Fibroblast of skin of abdomen (primary cell): ENCODE measurements at places on chromosomes 7 and 10.

- DNase-seq: no peak
Observed at GRCh38 chr10:86706977-86707376, 38.7 kb downstream of the LDB3 start.

GRCh38 chr7:133059263-133059662 is 22.6 kb downstream of the CHCHD3 start:
- no peak for DNase-seq

GRCh38 chr10:59508296-59508695 is 145.9 kb upstream of the FAM13C start:
- DNase-seq: no peak

- DNase-seq: no peak
Observed at GRCh38 chr10:3780771-3781467, 4.1 kb downstream of the KLF6 start.

DNA sequence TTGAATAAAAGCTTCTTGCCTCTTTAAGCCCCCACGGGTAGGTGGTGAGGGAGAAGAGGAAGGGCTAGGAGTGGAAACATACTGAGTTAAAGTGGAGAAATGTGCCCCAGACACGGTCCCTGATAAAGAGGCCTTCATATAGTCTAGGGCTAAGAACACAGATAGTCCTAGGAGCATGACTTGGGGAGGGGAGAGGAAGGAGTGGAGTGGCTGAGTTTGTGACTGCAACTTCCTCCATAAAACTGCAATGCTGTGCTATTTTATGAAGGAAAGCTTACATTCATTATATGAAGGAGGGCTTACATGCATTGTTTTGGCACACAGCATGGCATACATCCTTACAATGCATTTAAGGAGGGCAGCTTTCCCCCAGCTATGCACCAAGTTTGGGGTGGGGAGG is 1129.4 kb upstream of the LRRTM3 start:
- no peak for DNase-seq

DNA sequence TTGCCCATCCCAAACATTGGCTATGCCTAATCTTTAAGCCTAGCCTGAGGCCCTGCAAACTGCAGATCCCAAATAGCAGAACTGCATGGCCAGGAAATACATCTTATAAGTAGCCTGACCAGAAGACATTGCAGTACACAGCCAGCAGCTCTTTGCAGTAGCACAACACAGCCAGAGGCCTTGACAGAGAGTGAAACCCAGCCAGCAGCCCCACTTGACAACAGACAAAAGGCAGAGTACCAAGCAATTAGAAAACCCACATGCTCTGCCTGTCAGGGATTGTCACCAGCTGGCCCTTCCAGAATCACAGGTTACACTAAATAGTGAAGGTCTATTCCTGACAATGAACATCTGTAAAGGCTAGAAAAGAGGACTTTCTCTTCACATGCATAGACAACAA is 242.8 kb upstream of the TMEM72 start:
- no peak for DNase-seq

GRCh38 chr7:116316838-116317628 is 106.7 kb downstream of the TES start:
- DNase-seq: peak; percentile 99

- peak; percentile 46 for DNase-seq
Observed at GRCh38 chr7:23184709-23185359, 3.0 kb downstream of the NUP42 start.

GRCh38 chr7:134826105-134826504 is 46.7 kb downstream of the CALD1 start:
- DNase-seq: peak; percentile 89

DNA sequence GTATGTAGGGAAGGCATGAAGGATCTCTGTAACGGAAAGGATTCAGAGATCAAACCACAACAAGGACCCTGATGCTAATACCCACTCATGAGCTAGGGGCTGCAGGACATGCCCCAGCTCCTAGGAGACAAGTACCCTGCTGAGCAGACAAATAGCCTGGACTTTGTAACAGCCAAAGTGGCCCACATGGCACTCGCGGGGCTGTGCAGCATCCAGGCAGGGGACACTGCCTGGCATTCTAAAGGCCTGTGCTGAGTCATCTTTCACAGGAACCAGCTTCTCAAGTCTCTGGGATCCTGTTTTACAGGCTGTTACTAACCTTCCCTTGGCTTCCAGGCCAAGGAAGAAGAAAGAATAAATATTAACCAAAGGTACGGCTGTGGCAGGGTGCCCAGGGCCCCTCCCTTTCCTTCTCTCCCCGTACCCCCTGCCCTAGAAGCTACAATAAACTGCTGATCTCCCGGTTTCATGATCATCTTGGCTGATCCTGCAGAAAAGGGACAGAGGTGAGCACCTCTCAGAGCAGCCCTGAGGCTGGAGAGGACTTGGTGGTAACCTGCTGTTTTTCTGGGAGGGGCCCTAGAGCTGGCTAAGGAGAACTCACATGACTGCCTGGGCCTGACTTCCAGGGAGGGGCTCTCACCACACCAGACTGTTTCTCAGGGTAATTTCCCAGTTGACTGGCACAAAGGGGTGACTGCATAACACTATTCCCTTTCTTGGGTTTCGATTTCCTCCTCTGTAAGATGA is 4.2 kb upstream of the RPEL1 start:
- DNase-seq: peak; percentile 27

- peak; percentile 88 for DNase-seq
Observed at GRCh38 chr10:113058523-113059370, 108.7 kb downstream of the TCF7L2 start.

GRCh38 chr7:80134536-80135308 is at the start of gene GNAI1:
GNAI1 (plus strand) TSS chr7:80134831; CDS start chr7:80135161, 330 bp downstream.
- peak; percentile 78 for DNase-seq

DNA sequence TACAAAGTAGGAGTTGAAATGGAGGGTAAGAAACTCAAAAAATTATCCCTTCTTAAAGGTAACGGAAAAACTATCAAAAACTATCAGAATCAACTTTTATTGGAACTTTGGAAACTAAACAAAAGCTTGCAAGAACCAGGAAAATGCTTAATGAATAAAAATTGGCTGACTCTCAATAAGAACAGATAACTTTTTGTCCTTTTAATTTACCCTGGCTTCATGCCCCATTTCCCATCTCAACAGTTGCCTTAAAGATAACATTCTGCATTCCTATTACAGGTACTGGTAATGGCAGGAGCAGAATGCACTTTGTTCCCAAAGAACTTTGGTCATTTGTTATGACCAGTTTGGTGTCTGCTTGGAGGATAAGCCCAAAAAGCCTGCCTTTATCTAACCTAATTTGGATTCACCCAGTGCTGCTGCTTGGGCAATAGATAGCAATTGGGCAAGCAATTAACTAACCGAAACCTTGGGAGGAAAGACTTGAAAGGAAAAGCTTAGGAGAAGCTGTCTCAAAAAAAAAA is 17.8 kb downstream of the CH25H start:
- no peak for DNase-seq

- peak; percentile 20 for DNase-seq
Observed at GRCh38 chr10:1308173-1308961, 252.2 kb downstream of the WDR37 start.

- DNase-seq: no peak
Observed at GRCh38 chr7:86950360-86950759, 109.1 kb downstream of the ELAPOR2 start.

DNA sequence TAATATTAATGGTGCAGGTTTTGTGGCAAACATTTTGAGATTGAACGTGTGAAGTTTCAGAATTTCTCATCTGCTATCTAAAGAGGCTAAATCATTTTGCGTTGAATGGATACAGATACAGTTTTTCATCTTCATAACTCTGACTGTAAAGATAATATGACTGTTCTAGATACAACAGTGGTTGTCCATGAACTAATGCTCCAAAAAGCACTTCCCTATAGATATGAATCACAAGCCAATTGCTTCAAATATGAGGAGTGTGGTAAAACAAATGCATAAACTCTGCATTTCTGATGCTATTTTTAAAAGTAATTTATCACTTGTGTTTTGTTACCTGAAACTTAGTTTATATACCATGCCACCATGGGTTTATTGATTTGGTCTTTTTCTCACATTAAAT is 750.1 kb downstream of the MAGI2 start:
- DNase-seq: peak; percentile 30

GRCh38 chr10:29106287-29106686 is 182.6 kb upstream of the LYZL1 start:
- DNase-seq: no peak

DNA sequence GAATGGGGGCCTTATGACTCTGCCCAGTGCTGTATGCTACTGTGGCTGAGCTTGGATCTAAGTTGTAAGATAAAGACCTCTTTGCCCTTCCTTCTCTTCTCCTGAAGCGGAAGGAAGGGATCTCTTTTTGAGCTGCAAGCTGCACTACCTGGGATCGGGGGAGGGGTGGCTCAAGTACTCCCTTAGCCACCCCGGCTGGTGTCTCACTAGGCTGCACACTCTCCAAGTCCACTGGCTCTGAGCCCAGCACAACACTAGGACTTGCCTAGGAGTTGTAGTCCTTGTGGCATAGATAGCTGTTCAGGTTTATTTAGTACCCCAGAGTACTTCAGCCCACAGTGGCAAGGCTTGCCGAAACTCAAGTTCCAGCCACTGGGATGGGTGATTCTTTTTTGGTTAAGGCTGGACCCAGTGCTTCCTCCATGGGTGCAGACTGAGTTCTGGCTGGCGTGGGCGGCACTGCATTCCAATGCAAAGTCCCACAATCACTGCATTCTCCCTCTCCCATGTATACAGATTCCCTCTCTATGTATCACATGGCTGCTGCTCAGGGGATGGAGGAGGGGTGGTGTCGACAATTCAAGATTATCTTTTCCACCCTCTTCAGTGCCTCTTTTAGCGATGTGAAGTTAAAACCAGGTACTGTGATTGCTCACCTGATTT is 76.2 kb upstream of the SLC25A13 start:
- no peak for DNase-seq

DNA sequence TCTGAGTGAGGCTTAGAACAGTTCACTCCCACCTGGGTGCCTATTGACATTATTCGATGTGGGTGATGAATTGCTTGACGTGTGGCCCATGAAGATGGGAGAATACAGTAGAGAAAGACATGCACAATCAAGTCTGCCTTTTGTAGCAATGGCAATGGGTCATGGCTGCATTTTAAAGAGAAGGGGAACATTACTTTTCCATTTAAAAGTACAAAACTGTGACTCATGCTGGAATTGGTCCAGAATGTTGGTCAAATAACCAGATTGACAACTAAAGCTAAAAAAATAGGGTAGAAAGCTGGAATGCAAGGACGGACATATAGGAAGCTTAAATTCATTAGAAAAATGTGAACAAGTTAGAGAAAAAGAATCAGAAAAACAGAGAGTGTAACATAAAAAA is 104.1 kb upstream of the SLC25A13 start:
- peak; percentile 18 for DNase-seq

GRCh38 chr10:10332786-10333185 is 684.9 kb upstream of the CELF2 start:
- DNase-seq: peak; percentile 18

- no peak for DNase-seq
Observed at GRCh38 chr7:156560075-156560474, 80.5 kb upstream of the RNF32 start.

DNA sequence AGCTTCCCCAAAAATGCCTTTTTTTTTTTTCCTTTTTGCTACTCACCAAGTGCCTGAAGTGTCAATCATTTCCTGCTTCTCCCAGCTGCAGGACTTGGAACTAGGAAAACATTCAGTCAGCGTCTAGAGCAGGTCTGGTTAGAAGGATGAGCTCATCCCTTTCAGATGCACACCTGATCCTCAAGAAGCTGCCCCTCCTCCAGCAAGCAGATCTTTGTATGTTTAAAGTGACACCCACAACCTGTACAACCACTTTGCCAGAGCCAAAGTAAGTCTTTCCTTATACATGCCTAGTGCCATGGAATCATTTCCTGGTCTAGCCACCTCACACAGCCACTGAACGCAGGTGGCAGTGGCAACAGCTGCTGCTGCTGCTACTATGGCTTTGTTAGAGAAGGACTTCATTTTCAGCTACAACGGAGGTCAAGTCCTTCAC is 10.4 kb upstream of the USP54 start:
- no peak for DNase-seq

DNA sequence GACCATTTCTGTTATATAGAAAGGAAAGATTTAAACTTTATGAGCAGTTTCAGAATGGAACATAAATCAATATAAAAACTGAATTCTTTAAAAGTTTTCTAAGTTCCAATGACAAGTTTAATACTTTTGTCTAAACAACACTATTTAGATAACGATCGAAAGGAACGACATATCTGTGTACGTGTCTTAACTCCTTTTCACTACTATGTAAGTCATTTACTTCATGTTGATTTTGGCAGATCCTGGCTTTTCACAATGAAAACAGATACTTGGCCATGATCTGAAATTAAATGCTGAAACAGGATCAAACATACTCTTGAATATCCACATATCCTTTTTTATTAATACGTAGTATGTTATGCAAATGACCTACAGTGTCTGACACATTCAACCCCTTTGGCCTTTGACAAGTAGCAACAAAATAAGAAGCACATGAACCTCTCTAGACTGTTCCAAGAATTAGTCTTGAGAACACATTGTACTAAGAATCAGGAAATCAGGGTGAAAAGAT is 41.9 kb downstream of the RNLS start:
- no peak for DNase-seq

- peak; percentile 78 for DNase-seq
Observed at GRCh38 chr7:94529516-94529915, 19.9 kb downstream of the CASD1 start.

DNA sequence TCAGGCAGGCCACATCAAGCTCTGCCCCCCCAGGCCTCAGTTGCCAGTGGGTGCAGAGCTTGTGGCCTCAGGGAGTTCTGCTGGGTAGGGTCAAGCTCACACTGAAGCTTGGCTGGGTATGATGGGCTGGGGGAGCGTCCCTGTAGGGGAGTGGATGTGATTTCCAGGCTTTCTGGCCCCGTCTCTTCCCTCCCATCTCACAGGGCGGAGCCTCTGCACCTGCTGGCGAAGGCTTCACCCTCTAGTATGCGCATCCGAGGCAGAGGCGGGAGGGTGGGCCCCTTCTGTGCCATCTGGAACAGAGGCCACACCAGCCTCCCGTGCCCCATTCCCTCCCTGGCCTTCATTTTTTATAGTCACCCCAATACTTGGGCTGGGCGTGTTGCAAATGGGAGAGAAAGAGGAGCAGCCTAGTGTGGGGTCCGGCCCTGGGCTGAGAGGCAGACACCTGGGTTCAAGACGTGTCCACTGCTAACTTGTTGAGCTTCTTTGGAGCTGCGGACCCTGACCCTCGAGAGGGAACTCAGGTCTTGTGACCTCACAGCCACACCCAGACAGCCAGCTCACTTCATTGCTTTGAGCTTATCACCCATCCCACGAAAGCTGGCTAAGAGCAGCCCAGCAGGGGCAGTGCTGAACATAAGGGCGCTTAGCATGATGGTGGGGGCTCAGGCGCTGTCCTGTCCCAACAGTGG is 2.3 kb downstream of the AQP1 start:
- no peak for DNase-seq
